Hair follicular keratinocyte (primary cell): ENCODE measurements at places on chromosomes 16 and 17. TPM values are rescaled to one million over a fixed set of nuclear protein-coding genes. Genes with fewer than 3 reads are reported as not detected.

The HBA2 gene
- total RNA-seq: not detected in 2 replicates

The ANKFY1 gene
- 9.5 and 10.5 TPM in 2 replicates for total RNA-seq

The RNFT1 gene
- total RNA-seq: 6.2 TPM in 2 replicates

The TNFSF13 gene
- 0.80 and 5.9 TPM in 2 replicates for total RNA-seq

The TPSD1 gene
- not detected in 2 replicates for total RNA-seq

The TGFB1I1 gene
- 20.4 and 31.9 TPM in 2 replicates for total RNA-seq

The EIF5A gene
- 557 and 909 TPM in 2 replicates for total RNA-seq

The SYNGR3 gene
- total RNA-seq: 0.68 and 5.4 TPM in 2 replicates

The BICDL2 gene
- total RNA-seq: 0.23 and 0.78 TPM in 2 replicates

The PLCG2 gene
- 0.91 and 0.94 TPM in 2 replicates for total RNA-seq

The TBC1D3 gene
- not detected in 2 replicates for total RNA-seq

The FNDC8 gene
- not detected in 2 replicates for total RNA-seq

The OR3A3 gene
- not detected in 2 replicates for total RNA-seq

The MAPK8IP3 gene
- 7.4 and 28.2 TPM in 2 replicates for total RNA-seq

The NEUROD2 gene
- total RNA-seq: not detected in 2 replicates

The CFAP97D1 gene
- total RNA-seq: not detected in 2 replicates

The RBFOX1 gene
- total RNA-seq: not detected in 2 replicates

The TEX14 gene
- not detected in 2 replicates for total RNA-seq

The SEPTIN1 gene
- total RNA-seq: not detected in 2 replicates

The PPY gene
- total RNA-seq: 1.6 TPM in 1 of 2 replicates, not detected in the other

The LRRC37A gene
- total RNA-seq: 0.65 and 1.1 TPM in 2 replicates

The CIBAR2 gene
- not detected in 2 replicates for total RNA-seq

The TM4SF5 gene
- total RNA-seq: not detected in 2 replicates

The ITGAD gene
- not detected in 2 replicates for total RNA-seq

The BIRC5 gene
- 25.3 and 69.2 TPM in 2 replicates for total RNA-seq

The SLC52A1 gene
- 0.08 and 0.62 TPM in 2 replicates for total RNA-seq

The HAS3 gene
- 58.4 and 75.7 TPM in 2 replicates for total RNA-seq

The SNAI3 gene
- total RNA-seq: 0.57 TPM in 1 of 2 replicates, not detected in the other

The CCL8 gene
- total RNA-seq: not detected in 2 replicates

The KRTAP2-1 gene
- not detected in 2 replicates for total RNA-seq

The BCAR1 gene
- total RNA-seq: 87.9 and 93.0 TPM in 2 replicates

The TTYH2 gene
- 0.62 and 1.3 TPM in 2 replicates for total RNA-seq

The CACNG3 gene
- total RNA-seq: not detected in 2 replicates

The TNFSF12 gene
- total RNA-seq: 8.8 and 10.3 TPM in 2 replicates

The DPEP3 gene
- total RNA-seq: 0.27 TPM in 1 of 2 replicates, not detected in the other

The OMG gene
- 0.08 TPM in 1 of 2 replicates, not detected in the other for total RNA-seq

The CD300H gene
- total RNA-seq: not detected in 2 replicates

The RUNDC3A gene
- 2.2 and 4.1 TPM in 2 replicates for total RNA-seq

The ENPP7 gene
- total RNA-seq: not detected in 2 replicates

The NOD2 gene
- total RNA-seq: 1.2 and 1.3 TPM in 2 replicates

The SLC5A11 gene
- total RNA-seq: not detected in 2 replicates

The C1QL1 gene
- total RNA-seq: 2.5 TPM in 1 of 2 replicates, not detected in the other

The CDK5R1 gene
- 5.6 and 7.4 TPM in 2 replicates for total RNA-seq

The TMEM238L gene
- total RNA-seq: not detected in 2 replicates

The HOXB9 gene
- not detected in 2 replicates for total RNA-seq

The SRL gene
- not detected in 2 replicates for total RNA-seq

The ST3GAL2 gene
- 6.6 and 10.9 TPM in 2 replicates for total RNA-seq

The AOC3 gene
- 0.08 and 0.31 TPM in 2 replicates for total RNA-seq

The PTX4 gene
- total RNA-seq: not detected in 2 replicates

The CA5A gene
- total RNA-seq: not detected in 2 replicates

The TBC1D3K gene
- not detected in 2 replicates for total RNA-seq

The SOX8 gene
- not detected in 2 replicates for total RNA-seq

The SEC14L5 gene
- total RNA-seq: 0.08 TPM in 1 of 2 replicates, not detected in the other

The SLC2A4 gene
- 0.08 and 1.4 TPM in 2 replicates for total RNA-seq

The SLC47A1 gene
- 1.3 and 5.2 TPM in 2 replicates for total RNA-seq

The GLIS2 gene
- total RNA-seq: 1.0 and 2.1 TPM in 2 replicates

The PCTP gene
- 22.2 and 24.1 TPM in 2 replicates for total RNA-seq

The WNT9B gene
- total RNA-seq: not detected in 2 replicates
